NCI-H226 (cell line): ENCODE measurements at places on chromosomes 3 and 15.

- no peak for DNase-seq
Measured at GRCh38 chr15:37516621-37517020, 416.3 kb upstream of the MEIS2 start.

DNA sequence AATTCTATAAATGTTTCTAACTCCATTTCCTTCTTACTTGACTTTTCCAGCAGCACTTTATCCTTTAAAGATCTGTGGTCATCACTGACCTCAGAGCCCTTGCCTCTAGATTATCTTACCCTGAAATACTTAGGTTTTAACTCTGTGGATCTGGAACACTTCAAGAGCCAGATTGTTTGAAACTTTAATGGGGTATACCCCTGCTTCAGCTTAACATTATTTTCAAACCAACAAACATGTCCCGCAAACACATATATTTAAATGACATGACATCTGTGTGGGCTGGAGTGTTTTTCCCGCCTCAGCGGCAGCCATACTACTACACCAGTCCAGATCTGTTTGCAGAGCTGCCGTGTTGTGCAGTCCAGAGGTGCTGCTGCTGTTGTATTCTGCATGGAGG is 252.0 kb upstream of the TPM1 start:
- DNase-seq: no peak

DNA sequence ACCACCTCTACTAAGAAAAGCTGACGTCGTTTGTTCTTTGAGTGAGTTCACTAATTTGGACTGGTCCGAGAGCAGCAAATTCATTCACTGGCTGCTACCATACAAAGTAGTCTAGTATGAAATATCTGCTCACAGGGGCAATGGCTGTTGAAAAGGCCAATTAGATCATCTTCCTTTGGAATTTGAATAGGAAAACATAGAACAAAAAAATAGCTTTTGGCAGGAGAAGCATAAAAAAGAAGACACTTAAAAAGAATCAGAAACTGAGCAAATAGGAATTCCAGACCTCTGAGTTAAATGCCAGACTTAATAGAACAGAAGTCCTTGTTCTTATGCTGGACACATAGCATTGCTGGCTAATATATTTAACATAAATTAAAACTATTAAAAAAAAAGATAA is 159.3 kb downstream of the IL1RAP start:
- DNase-seq: no peak

GRCh38 chr15:60804986-60805949 is 326.3 kb upstream of the ICE2 start:
- peak; percentile 68 for DNase-seq

DNA sequence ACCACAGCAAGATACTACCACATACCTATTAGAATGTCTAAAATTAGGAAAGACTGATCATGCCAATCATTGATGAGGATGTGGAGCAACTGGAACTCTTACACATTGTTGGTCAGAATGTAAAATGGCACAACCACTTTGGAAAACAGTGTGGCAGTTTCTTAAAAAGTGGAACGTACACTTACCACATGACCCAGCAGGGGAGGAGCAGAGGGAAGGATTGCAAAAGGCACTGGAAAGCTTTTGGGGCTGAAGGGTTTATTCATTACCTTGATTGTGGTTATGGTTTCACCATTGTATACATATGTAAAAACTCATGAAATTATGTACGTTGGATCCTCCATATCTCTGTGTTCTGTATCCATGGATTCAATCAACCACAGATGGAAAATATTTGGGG is 3.3 kb upstream of the EHD4 start:
- DNase-seq: no peak

DNA sequence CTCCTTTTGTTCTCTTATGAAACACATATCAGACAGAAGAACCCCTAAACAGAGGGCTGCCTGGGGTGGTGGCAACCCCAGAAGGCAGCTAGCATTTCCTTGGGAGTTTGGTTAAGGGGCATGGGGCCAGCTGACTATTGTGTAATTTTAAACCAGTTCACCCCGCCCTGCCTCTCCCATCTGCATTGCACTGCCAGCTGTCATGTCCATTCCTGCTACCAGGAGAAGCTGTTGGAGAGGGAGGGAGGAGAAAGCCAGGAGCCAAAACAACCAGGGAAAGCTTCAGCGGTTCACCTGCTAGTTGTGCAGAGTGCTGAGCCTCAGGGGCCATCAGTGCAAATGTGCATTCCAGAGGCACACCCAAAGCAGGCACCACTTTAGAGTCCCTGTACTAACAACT is 47.6 kb upstream of the ATP1B3 start:
- DNase-seq: peak; percentile 60

DNA sequence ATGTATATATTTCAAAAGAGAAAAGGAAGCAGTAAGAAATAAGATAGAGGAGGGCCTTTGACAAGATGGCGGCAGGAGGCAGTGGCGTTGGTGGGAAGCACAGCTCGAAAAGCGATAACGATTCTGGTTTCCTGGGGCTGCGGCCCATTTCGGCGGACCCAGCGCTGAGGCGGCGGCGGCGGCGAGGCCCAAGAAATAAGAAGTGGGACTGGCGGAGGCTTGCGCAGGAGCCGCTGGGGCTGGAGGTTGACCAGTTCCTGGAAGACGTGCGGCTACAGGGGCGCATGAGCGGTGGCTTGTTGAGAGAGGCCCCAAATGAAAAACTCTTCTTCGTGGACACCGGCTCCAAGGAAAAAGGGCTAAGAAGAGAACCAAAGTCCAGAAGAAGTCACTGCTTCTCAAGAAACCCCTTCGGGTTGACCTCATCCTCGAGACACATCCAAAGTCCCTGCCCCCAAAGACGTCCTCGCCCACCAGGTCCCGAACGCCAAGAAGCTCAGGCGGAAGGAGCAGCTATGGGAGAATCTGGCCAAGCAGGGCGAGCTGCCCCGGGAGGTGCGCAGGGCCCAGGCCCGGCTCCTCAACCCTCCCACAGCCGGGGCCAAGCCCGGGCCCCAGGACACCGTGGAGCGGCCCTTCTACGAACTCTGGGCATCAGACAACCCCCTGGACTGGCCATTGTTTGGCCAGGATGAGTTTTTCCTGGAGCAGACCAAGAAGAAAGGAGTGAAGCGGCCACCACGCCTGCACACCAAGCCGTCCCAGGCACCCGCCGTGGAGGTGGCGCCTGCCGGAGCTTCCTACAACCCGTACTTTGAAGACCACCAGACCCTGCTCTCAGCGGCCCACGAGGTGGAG is 624.3 kb downstream of the MCTP2 start:
- DNase-seq: no peak

GRCh38 chr3:196969660-196970546 is 1.3 kb upstream of the PIGZ start:
- peak; percentile 56 for DNase-seq

GRCh38 chr3:16233806-16234205 is 30.9 kb downstream of the DPH3 start:
- DNase-seq: no peak

- no peak for DNase-seq
Measured at GRCh38 chr3:50441424-50442217, 61.8 kb downstream of the CACNA2D2 start.

DNA sequence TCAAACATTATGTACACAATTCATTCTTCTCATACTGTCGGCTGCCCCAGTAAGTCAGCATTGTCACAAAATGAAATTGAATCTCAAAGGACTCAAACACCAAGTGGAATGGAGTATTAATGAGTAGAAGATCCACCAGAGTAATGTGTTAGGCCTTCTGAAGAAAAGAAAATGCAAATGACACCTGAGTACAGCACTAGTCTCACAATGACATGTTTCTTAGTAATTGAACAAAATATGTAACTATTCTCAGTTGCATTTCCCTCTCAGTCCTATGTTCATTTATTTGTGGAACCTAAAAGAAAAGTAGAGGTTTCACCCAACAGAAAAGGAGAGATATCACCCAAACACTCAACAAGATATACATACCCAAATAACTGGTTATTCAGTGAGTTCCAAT is 283.9 kb upstream of the THBS1 start:
- no peak for DNase-seq

GRCh38 chr3:59796456-59796855 is 746.6 kb upstream of the CFAP20DC start:
- no peak for DNase-seq
